ENCODE measurements at places on chromosomes 5 and 9.

GRCh38 chr9:90892918-90893317, 91.3 kb downstream of the SYK start:
- no peak for DNase-seq

DNA sequence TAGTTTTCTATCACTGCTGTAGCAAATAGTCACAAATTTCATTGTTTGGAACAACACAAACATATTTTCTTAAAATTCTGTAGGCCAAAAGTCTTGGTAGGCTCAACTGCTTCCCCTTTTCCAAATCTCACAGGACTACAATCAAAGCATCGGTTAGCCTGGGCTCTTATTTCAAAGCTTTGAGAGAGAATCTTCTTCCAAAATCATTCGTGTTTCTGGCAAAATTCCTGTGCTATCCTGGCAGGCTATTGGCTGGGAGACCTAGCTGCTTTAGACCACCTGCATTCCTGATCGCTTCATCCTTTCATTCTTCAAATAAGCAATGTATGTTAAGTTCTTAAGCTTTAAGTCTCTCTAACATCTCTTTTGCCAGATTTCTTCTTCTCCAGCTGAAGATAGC, 629.8 kb upstream of the CDH18 start:
- no peak for DNase-seq

DNA sequence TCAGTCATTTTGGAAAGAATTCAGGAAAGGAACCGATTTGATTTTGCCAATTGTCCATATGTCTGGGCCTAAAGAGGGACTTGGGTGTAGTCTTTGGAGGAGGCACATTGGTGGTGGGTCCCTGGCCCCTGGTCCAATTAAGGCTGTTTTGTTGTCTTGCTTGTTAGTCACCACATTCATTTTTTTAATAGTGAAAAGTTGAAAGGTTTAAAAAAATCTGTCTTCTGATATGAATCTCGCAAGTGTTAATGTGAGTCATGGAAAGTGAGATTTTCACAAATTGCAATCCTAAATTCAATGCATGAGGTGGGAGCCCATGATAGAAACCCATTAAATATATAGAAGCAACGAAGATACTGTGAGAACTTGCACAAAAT, 165.9 kb upstream of the OTULINL start:
- no peak for DNase-seq

- no peak for DNase-seq
Measured at GRCh38 chr5:51632793-51633192, 249.5 kb downstream of the ISL1 start.

- no peak for DNase-seq
Measured at GRCh38 chr5:179304466-179304865, 40.8 kb downstream of the ADAMTS2 start.

- DNase-seq = no peak
Measured at GRCh38 chr5:167348980-167349379, 942.5 kb upstream of the WWC1 start.

- DNase-seq = no peak
Measured at GRCh38 chr9:84304166-84304565, 36.4 kb downstream of the SLC28A3 start.

GRCh38 chr5:131239686-131240085, 24.2 kb upstream of the CDC42SE2 start:
- no peak for DNase-seq

DNA sequence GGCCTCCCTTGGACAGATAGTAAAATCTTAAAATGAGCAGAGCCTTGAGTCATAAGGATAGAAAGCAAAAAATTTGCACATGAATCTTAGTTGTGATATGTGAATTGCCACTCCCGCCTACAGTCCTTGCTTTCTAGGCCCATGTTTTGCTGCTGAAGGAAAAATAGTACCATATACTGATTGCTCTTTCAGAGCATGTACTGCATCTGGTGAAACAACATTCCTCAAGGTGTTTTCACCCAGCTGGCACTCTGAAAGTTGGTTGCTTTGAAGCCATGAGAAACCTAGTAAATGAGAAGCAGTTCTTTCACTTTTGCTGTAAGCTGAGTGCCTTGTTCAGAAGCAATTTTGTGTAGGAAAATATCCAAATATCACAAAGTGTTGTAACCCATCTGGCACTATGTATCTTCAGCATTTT, 10.3 kb downstream of the CDC37L1 start:
- no peak for DNase-seq

GRCh38 chr5:142654578-142655058, 31.3 kb downstream of the FGF1 start:
- DNase-seq = no peak

- DNase-seq = no peak
Measured at GRCh38 chr5:136035837-136036236, 7.0 kb downstream of the TGFBI start.

DNA sequence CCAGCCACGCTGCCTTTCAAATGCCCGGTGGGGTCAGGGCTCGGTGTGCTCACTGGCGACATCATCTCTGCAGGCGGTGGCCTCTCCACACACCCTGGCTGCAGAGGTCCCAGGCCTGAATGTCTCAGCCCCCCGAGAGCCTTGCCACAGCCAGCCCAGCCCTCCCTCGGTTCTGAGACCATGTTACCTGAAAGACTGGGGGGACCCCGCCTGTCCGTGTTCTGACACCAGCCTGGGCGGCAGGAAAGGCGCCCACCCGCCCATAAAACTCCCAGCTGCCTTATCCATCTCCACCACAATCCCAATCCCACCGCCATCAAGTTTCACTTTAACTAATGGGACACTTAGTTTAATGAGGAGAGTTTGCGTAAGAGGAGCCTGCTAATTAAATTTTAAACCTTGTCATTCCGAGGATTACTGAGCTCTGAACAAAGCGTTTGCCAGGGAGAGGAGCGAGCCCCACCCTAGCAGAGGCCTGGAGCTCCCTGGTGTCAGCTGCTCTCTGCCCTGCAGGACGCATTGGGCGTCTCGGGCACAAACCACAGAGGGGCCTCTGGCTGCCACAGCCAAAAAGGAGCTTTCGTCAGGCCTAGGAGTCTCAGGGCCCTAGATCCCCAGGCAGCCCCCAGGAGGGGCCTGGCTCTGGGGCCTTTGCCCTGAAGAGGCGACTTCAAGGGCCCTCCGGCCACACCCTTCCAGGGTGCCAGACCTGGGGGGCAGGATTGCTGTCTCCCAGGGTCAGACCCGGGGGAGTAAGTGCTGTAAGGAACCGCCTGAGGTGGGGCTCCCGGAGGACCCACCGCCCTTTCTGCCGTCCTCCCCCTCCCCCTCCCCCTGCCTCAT, 15.3 kb downstream of the LHX3 start:
- no peak for DNase-seq

GRCh38 chr9:137349471-137350033, 47.5 kb upstream of the NRARP start:
- DNase-seq = no peak

GRCh38 chr5:124744170-124744971, 2.1 kb downstream of the ZNF608 start:
- DNase-seq = no peak

DNA sequence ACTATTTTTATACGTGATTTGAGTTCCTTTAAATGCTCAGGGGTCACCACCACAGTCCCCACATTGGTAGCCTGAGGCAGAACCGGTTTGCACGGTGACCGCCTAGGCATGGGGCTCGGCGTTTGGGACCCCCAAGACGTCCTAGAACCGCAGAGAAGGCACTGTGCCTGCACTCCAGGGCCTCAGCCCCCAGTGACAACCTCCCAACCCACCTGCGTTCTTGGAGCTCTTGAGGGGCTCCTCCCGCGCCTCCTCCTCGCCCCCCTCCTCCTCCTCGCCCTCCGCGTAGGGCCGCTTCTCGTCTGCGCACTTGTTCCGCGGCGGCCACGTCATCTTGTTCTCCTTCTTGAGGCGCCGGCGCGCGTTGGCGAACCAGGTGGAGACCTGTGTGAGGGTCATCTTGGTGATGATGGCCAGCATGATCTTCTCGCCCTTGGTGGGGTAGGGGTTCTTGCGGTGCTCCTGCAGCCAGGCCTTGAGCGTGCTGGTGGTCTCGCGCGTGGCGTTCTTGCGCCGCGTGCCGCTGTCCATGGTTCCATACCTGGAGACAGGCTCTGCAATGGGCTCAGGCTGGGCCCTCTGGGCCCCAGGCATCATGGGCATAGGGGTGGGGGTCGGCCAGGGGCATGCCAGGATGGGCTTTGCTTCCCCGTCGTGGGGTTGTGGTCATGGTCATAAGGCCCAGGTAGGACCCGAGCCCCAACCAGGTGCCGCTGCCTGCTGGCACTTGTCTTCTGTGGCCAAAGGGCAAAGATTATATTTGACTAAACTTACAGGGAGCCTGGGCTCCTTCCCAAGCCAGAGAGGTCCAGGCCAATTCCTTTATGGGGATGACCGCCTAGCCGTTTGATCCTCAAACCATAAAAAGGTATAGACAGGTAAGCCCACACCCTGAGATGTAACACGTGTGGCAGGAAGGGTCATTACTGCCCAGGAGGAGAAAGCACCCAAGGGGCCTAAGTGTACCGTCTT, 3.1 kb downstream of the IRX4 start:
- DNase-seq = no peak

GRCh38 chr5:59058969-59059687, 476.3 kb downstream of the RAB3C start:
- no peak for DNase-seq

GRCh38 chr9:28971881-28972280, 1398.6 kb upstream of the C9orf72 start:
- DNase-seq = no peak

GRCh38 chr5:170211575-170212334, 21.0 kb upstream of the C5orf58 start:
- DNase-seq = no peak

- no peak for DNase-seq
Measured at GRCh38 chr5:172645271-172646055, 4.4 kb downstream of the NEURL1B start.

DNA sequence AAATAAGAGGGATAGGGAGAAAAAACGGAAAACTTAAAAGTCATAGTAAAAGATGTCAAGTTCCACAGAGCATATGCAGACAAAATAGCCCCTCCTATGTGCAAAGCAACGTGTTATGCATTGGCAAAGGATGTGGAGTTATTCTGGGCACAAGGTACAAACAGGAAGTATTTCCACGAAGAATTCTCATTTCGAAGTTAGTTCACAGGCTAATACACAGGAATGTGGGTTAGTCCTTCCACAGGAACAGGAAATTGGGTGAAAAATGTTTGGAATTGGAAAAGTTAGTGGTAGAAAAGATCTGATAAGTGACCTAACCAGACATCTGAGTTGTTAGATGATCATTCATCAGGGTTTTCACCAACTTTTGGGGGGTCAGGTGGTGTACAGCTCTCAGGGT, 326.6 kb downstream of the EBF1 start:
- DNase-seq = no peak

DNA sequence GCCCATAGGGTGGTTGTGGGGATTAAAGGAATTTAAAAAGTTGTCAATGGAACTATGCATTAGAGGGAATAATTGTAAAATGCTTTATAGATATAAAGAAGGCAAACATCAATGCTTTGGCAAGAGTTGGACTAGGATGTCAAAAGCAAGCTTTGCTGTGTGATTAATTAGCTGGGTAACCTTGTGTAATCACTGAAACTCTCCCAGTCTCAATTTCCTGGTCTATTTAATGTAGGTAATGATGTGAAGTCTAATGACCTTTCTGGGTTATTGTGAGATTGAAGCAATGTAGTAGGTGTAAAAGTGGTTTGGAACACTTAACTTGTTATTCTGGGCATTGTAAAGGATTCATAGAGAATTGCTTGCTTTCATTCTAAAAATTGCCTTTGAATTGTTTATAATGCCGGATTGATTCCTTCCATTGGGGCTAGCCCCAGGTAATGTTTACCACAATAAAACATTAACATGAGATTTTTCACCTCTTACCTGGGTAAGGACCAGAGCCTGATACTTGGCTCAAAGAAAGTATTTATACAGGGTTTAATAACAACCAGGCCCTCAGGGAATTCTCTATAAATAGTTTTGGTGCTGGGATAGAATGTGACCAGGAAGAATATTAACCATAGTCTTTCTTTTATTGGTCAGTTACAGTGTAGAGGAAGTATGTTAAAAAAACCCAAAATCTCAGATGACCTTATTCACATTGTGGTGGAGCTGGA, 30.0 kb upstream of the CLINT1 start:
- DNase-seq = no peak

GRCh38 chr5:40025586-40025985, 600.8 kb upstream of the DAB2 start:
- no peak for DNase-seq

GRCh38 chr5:12162863-12163262, 258.6 kb upstream of the CTNND2 start:
- DNase-seq = no peak

- DNase-seq = no peak
Measured at GRCh38 chr9:113901221-113901688, 25.1 kb downstream of the ZNF618 start.

DNA sequence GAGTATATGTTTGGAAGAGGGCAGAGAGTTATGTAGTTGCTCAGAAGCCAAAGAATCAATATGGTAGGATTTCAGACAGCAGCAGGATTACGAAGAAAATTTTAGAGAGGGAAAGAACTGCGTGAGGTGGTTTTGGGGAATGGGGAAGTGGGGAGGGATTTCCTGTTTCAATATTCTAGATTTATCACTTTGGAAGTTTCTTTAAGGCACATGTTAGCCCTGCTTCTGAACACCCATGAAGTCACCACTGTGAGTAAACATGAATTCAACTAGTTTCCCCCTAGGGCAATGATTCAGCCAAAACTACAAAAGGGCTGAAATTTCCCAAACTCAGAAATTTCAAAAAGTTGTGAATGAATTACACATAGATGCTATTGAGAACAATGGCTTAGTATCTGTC, 132.2 kb downstream of the EBF1 start:
- DNase-seq = no peak

DNA sequence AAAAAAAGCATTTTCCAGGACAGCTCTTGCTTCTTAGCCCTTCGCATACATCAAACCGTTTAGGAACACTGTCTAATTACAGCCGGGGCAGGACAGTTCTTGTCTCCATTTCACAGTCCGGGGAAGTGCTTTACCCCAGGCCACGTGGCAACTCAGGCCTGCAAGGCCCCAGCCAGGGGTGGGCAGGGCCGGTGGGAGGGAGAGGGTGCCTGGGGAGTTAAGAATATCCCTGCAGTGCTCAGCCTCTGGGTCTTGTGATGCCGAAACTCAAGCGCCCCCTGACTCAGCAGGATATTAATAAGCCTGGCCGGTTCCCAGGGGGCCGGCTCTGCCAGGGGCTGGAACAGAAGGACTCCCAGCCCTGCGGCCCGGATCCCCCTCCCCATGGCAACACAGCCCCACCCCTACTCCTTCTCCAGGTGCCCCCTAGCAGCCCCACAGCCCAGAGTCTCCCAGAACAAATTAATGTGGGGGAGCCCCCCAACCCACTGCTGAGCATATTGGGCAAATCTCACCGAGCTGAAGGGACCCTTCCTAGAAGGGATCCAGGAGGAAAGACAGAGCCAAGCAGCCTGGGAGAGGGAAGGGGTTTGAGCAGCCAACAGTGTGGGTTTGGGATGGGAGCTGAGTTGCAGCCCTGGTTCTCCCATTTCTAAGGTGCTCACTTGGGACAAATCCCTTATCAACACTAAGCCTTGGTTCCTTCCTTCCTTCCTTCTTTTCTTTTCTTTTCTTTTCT, 45.3 kb downstream of the PLPP7 start:
- DNase-seq = no peak

- no peak for DNase-seq
Measured at GRCh38 chr9:21506626-21507482, 24.7 kb upstream of the IFNE start.

GRCh38 chr5:3230941-3231340, 364.7 kb upstream of the IRX1 start:
- no peak for DNase-seq

Data from cortex of kidney (tissue), 1 donor.